ENCODE measurements at places on chromosomes 3 and 15. TPM values are rescaled to one million over a fixed set of nuclear protein-coding genes. Genes with fewer than 3 reads are reported as not detected.

DNA sequence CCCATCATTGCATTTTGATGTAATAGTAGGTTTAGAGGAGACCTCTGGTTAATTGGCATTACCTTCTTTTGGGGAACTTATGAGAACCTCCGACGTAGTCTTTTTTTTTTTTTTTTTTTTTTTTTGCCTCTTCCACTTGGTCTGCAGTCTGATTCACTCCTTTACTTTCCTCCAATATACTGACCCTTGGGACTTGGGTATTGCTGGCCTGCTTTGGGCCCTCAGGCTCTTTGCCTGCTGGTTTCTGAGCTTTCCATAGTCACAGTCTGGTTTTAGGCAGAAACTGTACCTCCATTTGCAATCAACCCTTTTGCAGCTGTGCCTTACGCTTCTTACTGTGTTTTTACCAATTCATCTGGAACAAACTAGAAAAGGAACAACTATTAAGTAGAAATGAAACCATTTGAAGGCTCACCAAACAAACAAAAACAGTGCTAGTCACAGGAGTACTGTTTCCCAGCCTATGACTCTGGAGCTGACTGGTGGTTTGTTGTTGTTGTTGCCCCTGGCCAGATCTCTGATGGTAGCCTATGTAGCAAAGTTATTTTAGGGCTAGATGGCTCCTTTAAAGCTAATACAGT is 272.8 kb downstream of the BBX start:
- no peak for DNase-seq

- no peak for DNase-seq
These were observed 24.8 kb downstream of the TYRO3 start for GRCh38 chr15:41583795-41584194.

DNA sequence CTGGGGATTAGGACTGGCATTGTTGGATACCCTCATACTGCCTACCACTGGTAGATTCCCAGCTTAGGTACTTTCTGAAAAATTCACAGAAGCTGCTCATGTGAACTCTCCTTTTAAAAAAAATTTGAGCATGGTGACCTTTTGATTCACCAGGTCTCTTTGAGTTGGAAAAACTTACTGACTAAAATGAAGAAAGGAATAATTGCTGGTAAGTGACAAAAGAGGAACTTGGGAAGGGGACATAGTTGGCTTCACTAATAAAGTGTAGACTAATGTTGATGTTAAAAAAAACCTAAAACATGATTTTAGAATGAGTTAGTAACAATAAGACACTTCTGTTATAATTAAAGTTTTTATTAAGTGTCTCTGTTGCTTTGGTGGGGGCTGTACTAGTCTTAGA is 8.6 kb downstream of the VPS8 start:
- no peak for DNase-seq

The CLDN1 gene
- 64.2 TPM for total RNA-seq
